LNCaP clone FGC (cell line): ENCODE measurements at places on chromosomes 16 and 17.
A peak's percentile ranks its signal among the peaks of the same experiment; 100 is the strongest.

- no peak for DNase-seq
Measured at GRCh38 chr16:3389663-3390338, 11.0 kb downstream of the ZSCAN32 start.

- DNase-seq: no peak
Measured at GRCh38 chr17:45116434-45117016, 15.8 kb downstream of the PLCD3 start.

GRCh38 chr16:24906199-24906808, 60.5 kb downstream of the SLC5A11 start:
- DNase-seq: peak; percentile 37

DNA sequence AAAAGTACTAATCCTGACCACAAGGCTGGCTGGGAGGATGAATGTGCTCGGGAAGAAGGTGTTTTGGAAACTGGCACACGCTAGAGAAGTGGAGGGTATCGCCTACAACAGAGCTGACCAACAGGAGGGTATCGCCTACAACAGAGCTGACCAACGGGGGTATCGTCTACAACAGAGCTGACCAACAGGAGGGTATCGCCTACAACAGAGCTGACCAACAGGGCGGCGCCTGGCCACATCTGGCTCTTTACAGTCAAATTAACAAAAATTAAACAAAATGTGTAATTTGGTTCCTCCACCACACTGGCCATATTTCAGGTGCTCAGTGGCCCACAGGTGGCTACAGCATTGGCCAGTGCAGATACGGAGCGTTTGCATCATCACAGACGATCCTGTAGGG, 153.5 kb downstream of the CMIP start:
- no peak for DNase-seq

DNA sequence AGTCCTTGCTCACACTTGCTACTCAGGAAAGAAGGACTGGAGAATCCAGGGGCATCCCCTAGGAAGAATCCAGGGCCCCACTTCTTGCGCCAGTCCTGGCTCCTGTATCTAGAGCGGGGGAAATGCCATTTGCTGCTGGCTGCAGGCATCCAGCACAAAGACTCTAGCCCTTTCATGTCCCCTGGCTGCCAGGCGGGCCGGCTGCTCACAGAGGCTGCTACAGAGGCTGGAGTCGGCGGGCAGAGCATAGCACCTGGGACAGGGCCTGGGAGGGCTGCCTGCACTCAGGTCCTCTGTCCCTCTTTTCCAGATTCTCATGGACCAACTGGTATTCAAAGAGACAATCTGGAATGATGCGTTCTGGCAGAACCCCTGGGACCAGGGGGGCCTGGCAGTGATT, 13.8 kb downstream of the SMIM5 start:
- DNase-seq: no peak

DNA sequence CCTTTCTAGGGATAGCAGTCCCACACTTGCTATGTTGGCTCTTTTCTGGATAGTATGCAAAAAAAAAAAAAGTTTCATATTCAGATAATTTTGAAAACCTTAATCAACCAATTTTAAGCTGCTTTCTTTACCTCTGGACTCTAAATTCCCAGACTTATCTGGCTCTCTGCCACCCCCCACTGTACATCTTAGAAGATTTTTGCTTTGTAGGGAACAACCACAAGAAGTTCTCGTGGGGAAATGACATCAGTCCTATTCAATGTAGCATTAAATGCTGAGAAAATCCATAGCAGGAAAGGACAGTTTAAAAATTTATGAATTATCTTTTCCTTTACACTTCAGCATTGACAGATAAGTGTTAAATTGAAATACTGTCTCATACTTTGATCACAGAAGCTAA, 562.7 kb upstream of the HSBP1 start:
- DNase-seq: no peak

DNA sequence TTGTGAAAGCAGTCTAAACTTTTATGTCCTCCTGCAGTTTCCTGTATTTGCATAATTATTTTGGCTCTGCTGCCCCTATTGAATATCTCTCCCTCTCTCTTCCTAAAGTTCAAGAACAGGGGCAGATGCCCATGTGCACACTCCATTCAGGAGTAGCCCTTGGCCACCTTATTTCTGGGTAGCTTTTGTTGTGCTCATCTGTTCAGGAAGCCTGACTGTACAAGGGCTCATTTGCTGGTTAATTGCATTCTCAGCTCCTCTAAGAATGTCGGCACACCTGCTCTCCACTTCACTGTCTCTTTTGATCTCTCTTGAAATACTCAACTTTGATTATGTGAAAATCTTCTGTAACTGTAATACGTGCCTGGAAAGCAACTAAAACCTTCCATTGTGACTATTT, 1378.8 kb upstream of the CDH8 start:
- DNase-seq: no peak
